ENCODE measurements at places on chromosomes 5 and 9.
A peak's percentile ranks its signal among the peaks of the same experiment; 100 is the strongest.

GRCh38 chr5:18159331-18159730, 525.1 kb downstream of the TAF11L14 start:
- DNase-seq, result no peak

GRCh38 chr5:147452165-147452811, 57.6 kb downstream of the DPYSL3 start:
- no peak for DNase-seq

DNA sequence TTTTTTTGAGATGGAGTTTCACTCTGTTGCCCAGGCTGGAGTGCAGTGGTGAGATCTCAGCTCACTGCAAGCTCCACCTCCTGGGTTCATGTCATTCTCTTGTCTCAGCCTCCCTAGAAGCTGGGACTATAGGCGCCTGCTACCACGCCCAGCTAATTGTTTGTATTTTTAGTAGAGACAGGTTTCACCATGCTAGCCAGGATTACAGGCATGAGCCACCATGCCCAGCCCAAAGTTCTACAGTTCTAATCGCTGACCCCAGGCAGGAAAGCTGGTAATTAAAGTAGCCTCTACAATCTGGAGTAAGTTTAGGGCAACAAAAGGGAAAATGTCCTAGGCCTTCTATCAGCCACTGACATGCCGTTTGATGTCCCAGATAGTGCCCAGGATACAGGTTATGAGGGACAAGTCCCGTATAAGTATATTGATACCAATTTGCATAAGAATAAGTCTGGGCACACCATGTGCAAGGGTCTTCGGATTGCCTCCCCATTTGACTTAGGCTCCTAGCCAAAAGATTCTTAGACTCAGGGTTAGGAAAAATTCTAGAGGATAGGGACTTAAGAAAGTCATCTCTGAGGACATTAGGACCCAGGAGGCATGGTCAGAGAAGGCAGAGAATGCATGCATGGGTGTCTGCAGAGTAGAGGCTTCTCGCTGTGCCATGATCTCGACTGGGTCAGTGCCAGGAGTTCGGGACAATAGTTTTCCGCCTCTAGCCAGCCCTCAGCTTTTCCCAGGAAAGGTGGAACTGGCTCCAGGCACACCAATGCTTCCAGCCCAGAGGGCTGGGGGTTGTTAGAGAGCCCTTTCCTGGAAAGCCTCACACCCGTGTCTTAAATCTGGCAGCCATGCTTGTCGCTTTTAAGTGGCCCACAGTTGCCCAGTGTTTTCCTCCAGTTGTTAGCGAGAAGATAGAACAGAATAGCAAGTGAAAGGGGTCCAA, 1111.1 kb downstream of the TAF11L14 start:
- DNase-seq, result no peak

DNA sequence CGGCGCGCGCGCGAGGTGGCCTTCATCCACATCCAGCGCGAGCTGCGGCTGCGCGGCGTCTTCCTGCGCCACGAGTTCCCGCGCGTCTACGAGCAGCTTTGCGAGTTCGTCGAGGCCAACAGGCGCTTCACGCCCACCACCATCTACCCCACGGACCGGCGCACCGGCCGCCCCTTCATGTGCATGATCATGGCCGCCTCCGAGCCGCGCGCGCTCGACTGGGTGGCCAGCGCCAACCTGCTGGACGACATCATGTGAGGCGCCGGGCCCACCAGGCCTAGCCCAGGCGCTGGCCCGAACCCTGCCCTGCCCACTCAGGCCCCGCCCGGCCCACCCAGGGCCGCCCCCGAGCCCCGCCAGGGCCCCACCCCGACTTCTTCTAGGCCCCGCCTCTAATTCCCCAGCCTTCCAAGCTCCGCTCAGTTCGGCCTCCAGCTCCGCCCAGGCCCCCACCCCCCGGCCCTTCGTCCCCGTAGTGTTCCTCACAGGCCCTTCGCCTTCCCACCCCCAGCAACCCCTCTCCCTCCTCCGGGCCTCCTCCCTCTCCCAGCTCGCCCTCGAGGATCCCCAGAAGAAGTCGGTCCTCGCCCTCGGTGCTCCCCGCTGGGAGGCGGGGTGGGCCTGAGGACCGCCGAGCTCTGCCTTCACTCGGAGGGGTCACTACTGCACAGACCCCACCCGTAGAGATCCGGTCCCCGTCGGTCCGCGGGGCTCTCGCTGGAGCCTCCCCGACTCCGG, 2.0 kb upstream of the PHPT1 start:
- peak; percentile 44 for DNase-seq

DNA sequence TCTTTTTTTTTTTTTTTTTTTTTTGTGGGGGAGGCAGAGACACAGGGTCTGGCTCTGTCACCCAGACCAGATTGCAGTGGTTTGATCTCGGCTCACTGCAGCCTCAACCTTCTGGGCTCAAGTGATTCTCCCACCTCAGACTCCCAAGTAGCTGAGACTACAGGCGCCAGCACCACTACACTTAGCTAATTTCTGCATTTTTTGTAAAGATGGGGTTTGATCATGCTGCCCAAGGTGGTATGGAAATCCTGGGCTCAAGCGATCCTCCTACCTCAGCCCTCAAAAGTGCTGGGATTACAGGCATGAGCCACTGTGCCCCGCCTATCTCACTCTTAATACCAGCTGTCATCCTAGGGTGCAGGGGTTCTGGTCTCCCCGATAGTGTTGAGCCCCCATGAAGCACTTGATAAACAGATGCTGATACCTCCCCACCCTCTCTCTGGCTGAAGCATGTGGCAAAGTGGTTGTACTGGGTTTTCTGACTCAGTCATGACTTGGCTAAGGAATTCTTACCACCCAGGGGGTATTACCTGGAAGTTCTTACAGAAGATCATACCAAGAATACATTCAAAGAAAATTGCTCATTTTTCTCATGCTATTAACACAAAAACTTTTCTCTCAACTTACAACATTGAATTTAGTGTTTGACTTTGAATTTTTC, 110.2 kb upstream of the DAPK1 start:
- DNase-seq, result no peak

- no peak for DNase-seq
Observed at GRCh38 chr9:93620041-93620506, 43.7 kb downstream of the PHF2 start.

GRCh38 chr9:135230817-135231520, 143.5 kb downstream of the OLFM1 start:
- no peak for DNase-seq

GRCh38 chr9:132749306-132749705, 79.0 kb downstream of the GTF3C4 start:
- no peak for DNase-seq

DNA sequence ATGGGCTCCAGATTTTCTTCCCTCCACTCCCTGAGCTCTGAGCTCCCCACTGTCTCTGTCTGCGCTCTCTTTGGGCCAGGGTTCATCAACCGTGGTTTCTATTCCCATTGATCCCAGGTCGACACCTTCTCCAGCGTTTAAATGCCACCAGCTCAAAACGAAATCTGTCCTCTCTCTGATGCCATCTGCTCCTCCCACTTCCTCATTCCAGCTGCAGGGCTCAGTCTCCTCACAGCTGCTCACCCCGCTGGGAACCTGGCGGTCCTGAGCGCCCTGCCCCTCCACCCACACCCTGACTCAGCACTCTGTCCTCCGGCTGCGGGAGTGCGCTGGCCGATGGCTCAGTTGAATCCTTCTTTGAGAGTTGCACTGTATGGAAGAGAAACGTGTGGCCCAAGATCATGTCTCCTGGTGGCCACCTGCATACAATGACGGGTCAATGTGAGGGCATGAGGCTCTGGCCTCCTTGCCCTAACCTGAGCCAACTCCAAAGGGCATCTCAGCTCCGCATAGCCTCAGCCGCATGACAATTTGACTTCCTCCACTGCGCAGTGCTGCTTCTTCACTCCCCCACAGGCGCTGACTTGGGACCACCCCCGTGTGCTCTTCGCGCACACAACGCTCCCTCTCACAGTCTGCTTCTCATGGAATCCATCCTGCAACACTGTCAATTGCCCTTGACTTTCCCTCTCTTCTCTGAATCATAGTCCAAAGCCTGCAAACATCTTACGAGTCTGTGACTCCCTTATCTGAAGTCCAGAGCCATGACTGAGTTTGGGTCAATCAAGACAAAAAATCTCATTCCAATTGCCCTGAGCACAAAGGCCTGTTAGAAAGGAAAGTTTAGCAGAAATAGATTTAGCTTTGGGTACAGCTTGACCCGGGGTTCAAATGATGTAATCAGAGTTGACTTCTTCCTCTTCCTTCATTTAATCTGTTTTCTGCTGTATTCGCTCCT, 82.4 kb downstream of the PTCH1 start:
- DNase-seq, result no peak

GRCh38 chr9:14779566-14780022, 57.1 kb upstream of the CER1 start:
- no peak for DNase-seq

DNA sequence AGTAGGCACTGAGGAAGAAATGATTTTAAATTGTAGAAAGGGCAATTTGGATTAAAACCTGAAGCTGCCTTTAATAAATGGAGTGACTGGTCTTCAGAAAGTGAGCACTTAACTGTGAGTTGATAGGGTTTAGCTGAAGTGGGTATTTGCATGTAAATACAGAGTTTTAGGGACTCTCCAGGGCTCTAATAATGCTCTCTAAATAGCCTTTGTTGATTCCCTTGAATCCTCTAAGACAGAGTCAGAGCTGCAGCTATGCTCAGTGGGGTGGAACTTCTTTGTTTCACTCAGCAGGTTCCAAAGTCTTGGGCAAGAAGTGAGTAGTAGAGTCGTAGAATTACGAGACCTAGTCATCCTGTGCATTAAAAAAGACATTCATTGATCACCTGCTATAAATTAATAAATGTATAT, 21.4 kb downstream of the GLRA1 start:
- DNase-seq, result no peak

GRCh38 chr9:96242811-96243210, 59.2 kb downstream of the HSD17B3 start:
- no peak for DNase-seq

DNA sequence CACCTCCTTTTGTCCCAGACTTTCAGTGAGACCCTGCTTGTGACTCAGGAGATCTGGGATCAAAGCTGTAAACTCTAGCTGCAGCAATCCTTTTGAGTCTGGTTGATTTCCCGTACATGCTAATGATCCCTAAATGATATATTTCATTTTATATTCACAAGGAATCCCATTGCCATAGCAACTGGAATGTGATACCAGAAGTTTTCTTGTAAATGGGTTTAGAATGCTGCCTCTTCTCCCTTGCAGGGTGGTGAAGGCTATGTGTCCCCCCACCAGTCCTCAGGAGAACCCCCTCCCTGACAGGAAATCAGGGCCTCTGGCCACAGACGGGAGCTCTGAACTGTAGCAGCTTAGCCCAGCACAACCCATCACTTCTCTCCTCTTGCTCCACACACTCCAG, 215.0 kb downstream of the FSTL4 start:
- DNase-seq, result no peak

DNA sequence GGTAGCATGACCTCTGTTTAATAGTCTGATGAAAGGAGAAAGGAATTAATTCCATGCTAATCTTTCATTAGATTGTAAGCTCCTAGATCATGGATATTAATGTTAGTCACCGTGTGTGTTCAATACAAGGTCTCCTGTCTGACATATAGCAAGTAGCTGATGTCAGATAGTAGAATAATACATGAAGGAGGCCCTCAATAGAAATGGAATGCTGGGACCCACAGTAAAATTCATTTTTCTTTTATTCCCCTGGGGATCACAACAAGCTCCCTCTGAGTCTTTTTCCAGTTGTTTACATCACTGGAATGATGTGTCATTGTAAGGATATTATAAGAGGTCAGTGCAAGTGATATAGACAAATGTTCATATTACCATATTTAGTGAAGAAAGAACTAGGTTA, 240.3 kb upstream of the TRPC7 start:
- DNase-seq, result peak; percentile 6

GRCh38 chr5:82942083-82942881, 134.9 kb downstream of the TMEM167A start:
- no peak for DNase-seq

DNA sequence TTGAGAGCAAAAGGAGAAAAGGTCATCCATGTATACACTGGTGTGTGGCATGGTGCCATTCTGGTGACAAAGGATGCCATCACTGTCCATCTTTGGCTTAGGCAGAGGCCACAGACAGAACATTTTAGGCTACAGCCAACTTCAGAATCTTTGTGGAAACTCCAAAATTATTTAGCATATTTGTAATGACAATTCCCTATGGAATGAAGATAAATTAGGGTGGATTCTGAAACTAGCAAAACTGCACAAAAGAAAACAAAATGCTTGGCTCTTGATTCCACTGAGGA, 92.5 kb downstream of the FBXW11 start:
- DNase-seq, result no peak

- DNase-seq, result no peak
Observed at GRCh38 chr9:131724683-131725082, 15.2 kb downstream of the RAPGEF1 start.

GRCh38 chr5:58885260-58885659, 302.4 kb downstream of the RAB3C start:
- DNase-seq, result no peak

DNA sequence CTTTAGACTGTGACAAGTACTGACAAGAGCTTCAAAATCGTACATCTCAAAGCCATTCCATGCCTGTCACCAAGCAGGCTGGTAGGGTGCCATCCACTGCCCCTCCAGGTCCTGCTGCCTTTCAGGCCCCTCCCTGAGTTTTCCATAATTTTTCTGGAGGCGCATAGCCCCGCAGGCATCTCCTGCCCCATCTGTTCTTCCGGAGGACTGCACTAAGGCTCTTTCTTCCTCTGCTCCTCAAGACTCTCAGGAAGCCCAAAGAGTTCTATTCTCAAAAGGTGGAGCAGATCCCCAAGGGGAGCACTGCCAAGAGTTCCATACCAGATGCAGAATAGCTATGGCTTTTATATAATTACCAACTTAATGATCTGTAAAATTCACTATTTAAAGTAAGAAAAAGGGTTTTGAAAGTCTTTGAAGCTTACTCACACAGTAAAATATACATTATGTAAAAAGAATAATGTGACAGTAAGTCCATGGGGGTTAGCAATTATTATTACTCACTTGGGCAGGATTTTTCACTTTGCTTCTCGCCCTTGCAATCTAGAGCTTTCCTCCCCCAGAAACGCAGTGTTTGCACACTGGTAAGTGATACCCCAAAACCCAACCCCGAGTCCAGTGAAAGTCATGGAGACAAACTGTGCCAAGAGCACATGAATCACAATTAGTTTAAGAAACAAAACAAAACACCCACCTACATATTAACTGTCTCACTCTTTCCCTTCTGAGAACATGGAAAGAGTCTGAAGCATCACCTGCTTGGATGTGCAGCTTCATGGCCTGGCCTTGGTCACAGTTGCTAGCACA, 114.1 kb upstream of the DAPK1 start:
- no peak for DNase-seq

DNA sequence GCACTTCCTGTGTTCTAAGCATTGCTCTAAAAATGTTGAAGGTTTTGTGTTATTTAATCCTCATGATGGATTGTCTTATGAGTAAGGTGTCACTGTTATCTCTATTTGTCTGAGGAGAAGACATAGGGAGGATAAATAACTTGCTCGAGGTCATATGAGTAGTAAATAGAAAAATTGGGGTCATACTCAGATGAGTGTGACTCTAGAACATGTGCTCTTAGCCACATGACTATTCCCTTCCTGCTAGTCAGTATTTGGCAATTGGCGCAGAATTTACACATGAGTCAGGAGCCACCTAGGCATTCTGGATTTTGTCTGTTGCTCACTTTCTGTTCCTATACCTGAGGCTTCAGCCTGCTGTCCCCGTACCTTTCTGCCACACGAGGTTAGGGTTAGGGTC, 234.6 kb upstream of the CD180 start:
- DNase-seq, result no peak

GRCh38 chr9:93235300-93235960, 51.5 kb downstream of the WNK2 start:
- DNase-seq, result no peak

Data from fibroblast of skin of left quadriceps (primary cell).